ENCODE measurements at places on chromosomes 12 and 14. TPM values are rescaled to one million over a fixed set of nuclear protein-coding genes. Genes with fewer than 3 reads are reported as not detected.

The CCDC196 gene
- total RNA-seq: not detected

The KRT73 gene
- not detected for total RNA-seq

The FAM181A gene
- not detected for total RNA-seq

The SVOP gene
- not detected for total RNA-seq

The B4GALNT1 gene
- total RNA-seq: 5.2 TPM

The RD3L gene
- not detected for total RNA-seq

The DCN gene
- total RNA-seq: 125 TPM

The TPCN1 gene
- total RNA-seq: 25.9 TPM

The BDKRB1 gene
- total RNA-seq: 15.1 TPM

The APOLD1 gene
- 14.7 TPM for total RNA-seq

The POTEM gene
- not detected for total RNA-seq

The NPFF gene
- total RNA-seq: not detected

Measured in fibroblast of villous mesenchyme (primary cell).